Sigmoid colon (tissue), 7 donors: ENCODE measurements at places on chromosomes 5 and 9. TPM values are rescaled to one million over a fixed set of nuclear protein-coding genes. Genes with fewer than 3 reads are reported as not detected.

Gene CCDC152
- total RNA-seq, result not detected

DNA sequence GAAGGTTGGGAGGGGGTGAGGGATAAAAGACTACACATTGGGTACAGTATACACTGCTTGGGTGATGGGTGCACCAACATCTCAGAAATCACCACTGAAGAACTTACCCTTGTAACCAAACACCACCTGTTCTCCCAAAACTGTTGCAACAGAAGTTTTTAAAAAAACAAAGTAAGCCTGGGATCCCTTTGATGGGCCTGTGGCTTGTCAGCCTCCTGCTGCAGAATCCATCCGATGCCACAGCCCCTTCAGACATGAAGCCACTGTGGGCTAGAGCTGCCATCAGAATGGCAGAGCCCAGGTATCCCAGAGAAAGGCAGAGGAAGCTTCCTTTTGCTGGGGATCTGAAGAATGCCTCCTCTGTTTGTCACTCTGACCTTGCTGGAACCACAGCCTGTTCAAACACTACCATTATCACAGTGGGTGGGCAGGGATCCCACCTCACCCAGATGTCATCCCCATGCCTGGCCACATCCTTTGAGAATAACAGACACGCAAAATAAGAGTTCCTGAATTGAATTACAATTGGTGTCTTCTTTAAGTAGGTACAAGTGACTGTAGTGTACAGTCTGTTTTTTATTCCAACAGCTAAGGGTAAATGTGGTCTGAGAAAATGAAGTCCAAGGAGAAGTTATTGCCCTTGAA is 78.1 kb upstream of the DIRAS2 start:
- DNase-seq, result no peak

GRCh38 chr9:2465921-2466460 is 155.6 kb upstream of the VLDLR start:
- no peak for DNase-seq

Gene ABL1
- 126 TPM for total RNA-seq

DNA sequence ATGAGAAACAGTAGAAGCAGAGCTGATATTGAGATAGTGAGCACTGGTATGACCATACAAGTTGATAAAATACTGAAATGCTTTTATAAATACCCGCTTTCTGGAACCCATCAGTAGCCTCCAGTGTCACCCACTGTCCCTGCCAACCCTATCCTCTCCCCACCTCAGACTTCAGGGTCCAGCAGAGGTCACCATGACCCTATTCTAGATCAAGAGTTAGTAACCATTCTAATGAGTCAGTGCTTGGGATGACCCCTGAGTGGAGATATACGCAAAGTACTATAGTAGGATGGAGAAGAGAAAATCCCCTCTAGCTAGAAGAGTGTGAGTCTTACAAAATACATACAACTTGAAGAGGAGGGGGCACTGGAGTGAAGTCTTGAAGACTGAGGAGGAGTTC is 297.9 kb upstream of the BRINP1 start:
- no peak for DNase-seq

DNA sequence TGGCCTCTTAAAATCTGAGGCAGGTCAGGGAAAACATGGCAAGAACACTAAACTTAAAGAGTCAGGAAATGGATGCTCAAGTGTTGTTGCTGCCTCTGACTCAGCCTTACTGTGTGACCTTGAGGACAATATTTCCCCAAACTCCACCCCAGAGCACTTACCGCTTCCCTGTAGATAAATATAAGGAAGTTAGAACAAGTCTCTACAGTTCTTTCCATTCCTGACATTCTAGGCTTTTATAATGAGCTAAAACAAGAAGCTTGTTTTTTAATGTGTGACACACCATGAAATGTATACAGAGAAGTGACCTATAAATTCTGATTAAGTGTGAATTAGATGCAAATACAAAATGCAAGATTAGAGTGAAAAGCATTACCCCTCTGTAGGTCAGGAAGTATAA is 129.3 kb downstream of the GRIA1 start:
- DNase-seq, result no peak

Gene PAX5
- not detected for total RNA-seq

Gene FAXDC2
- total RNA-seq, result 118 TPM

Gene TMEM171
- total RNA-seq, result not detected

Gene ORM1
- total RNA-seq, result not detected

GRCh38 chr5:154403234-154403633 is 42.6 kb upstream of the SAP30L start:
- DNase-seq, result no peak

GRCh38 chr5:174271316-174271715 is 225.8 kb downstream of the NSG2 start:
- no peak for DNase-seq

DNA sequence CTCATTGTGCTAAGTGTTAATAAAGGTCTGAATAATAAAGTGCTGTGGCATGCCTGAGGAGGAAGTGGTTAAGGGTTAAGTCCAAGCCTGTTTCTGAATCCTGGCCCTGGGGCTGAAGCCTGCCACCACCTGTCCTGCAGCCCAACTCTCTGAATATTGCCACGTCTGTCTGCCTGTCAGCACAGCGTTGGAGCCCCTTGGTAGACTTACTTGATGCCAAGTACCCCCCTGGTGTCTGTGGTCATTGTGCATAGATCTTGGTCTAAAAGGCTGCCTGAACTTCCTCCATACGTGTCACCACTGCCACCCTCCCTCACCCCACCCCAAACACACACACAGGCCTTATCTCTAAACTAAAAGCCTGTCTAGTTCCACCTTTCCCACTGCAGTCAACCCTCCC is 35.4 kb upstream of the SLC2A8 start:
- no peak for DNase-seq

GRCh38 chr5:156200938-156201787 is 125.8 kb upstream of the SGCD start:
- DNase-seq, result no peak

Gene NTNG2
- total RNA-seq, result 6.0 TPM

DNA sequence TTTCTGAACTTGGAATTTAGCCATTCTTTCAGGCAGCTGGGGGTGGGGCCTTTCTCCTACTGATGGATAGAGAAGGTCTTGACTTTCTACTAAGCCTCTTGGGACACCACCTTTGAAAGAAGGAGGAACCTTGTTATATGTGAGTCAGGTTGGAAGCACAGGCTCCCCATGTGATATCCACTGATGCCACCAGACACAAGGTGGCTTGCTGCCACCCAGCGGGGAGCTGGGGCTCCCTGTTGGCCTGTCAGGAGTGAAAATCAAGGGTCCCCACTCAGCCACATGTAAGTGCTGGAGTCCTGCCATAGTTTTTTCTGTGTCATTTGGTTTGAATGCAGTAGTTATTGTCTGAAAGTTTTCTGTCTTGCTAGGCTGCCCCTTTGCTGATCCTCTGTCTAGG is 252.4 kb upstream of the NFIL3 start:
- no peak for DNase-seq

- DNase-seq, result peak; percentile 76
Observed at GRCh38 chr5:179610109-179610902, 13.2 kb downstream of the HNRNPH1 start.

DNA sequence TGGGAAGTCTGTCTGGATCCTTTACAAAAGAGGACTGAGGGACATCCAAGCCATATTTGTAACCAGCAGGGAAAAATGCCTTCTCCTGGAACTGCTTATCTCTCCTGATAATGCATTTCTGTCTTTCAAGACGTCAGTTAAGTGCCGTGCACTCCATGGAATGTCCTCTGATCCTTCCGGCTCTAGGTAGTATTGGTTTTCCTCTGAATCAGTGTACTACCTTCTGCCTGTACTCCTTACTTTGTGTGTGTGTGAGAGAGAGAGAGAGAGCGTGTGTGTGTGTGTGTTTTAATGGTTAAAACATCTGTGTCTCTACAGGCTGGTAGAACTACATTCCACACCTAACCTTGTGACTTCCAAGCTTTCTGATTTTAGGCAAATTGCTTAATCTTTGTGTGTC is 89.9 kb downstream of the PIP5K1B start:
- DNase-seq, result no peak

GRCh38 chr9:16458696-16459420 is 411.6 kb downstream of the BNC2 start:
- no peak for DNase-seq

GRCh38 chr5:166430491-166431319 is 1860.7 kb upstream of the WWC1 start:
- no peak for DNase-seq

GRCh38 chr5:77210091-77210963 is at the start of gene PDE8B:
PDE8B (plus strand) TSS chr5:77210680; CDS start chr5:77210926, 246 bp downstream.
- no peak for DNase-seq
